ENCODE measurements at places on chromosomes 1 and 21. TPM values are rescaled to one million over a fixed set of nuclear protein-coding genes. Genes with fewer than 3 reads are reported as not detected.

ATP13A2 gene
- 13.6 TPM for total RNA-seq

ADORA1 gene
- total RNA-seq, result 9.4 TPM

LRRIQ3 gene
- total RNA-seq, result 0.16 TPM

INTS11 gene
- 65.2 TPM for total RNA-seq

CR1L gene
- total RNA-seq, result not detected

TMPRSS2 gene
- not detected for total RNA-seq

PLPPR5 gene
- total RNA-seq, result not detected

S100A3 gene
- total RNA-seq, result 3.4 TPM

DIO1 gene
- total RNA-seq, result not detected

DNA sequence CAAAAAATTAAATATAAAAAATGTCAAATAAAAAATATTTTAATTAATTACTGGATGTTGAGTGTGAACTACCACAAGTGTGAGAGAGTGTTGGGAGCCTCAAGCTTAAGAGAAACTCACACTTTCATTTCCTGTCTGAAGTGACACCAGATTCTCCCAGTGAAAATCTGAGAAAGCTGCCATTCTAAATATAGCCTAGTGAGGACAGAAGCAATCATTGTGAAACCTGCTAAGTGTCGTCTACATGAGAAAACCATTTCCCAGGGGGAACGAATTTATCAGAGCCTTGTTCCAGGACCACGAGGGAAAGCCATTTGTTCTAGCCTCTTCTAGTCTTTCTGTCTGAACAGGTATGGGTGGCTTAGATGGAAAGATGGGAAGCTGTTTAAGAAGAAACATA lies 329.3 kb upstream of the PRMT6 start:
- no peak for DNase-seq

- no peak for DNase-seq
Measured at GRCh38 chr1:59149435-59149834, 147.5 kb upstream of the FGGY start.

- no peak for DNase-seq
Measured at GRCh38 chr1:223714849-223715603, 2.7 kb downstream of the CAPN2 start.

DNA sequence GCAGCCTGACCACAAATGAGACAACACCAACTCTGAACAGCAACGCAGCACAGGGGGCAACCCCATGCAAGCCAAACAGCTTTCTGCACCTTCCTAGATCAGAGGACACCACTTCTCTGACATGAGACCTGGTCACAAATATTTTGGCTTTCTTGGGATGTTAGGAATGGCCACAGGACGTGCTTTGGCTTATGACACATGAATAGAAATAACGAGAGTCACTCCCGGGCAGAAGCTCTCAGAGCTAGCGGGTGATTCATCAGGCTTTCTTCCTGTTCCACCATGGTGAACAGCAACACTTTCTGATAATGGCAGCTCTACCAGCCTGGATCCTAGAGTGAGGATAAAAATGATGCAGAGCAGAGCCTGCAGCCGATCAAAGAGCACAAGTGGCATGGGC lies 39.4 kb downstream of the PAFAH2 start:
- no peak for DNase-seq

GRCh38 chr1:231383159-231383860 lies 38.8 kb downstream of the EGLN1 start:
- no peak for DNase-seq

DNA sequence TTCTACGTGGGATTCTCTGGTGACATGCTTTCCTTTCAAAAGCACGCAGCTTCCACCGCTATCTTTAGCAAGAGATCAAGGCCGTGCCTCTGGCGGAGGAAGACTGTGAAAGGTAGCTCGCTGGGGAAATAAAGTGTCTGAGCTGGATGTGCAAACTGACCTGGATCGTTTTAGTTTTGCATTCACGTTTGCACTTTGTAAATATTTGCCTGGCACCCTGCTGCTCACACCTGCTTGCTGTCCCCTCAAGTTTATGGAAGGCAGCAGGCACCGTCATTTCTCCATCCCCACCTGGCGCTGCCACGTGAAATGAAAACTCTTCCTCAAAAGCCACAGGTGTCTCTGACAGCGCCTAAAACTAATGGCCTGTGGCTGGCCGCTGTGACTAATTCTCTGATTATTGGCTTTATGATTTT lies 44.0 kb upstream of the TARDBP start:
- DNase-seq, result no peak

DNA sequence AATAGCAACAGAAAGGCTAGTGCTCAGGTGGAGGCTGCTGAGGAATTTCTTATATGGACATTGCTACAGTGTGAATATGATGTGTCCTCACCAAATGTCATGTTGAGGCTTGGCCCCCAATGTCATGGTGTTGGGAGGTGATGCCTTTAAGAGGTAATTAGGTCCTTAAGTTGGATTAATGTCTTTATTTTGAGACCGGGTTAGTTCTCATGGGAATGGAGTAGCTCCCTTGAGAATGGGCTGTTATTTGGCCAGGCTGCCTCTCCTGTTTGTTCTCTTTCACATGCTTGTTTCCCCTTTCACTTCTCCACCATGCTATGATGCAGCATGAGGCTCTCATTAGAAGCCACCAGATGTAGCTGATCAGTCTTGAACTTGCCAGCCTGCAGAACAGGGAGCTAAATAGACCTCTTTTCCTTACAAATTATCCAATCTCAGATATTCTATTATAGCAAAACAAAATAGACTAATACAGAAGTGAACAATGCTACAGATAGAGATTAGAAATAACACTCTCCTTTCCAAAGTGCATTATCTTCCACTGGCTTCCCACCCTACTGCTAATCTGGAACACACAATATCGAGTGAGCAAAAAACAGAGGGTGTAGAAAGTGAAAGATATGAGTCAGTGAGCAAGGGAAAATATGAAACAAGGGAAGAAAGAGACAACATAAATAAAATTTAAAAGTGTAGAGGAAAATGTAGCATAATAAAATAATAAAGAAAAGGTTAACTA lies 160.2 kb downstream of the NTMT2 start:
- no peak for DNase-seq

DNA sequence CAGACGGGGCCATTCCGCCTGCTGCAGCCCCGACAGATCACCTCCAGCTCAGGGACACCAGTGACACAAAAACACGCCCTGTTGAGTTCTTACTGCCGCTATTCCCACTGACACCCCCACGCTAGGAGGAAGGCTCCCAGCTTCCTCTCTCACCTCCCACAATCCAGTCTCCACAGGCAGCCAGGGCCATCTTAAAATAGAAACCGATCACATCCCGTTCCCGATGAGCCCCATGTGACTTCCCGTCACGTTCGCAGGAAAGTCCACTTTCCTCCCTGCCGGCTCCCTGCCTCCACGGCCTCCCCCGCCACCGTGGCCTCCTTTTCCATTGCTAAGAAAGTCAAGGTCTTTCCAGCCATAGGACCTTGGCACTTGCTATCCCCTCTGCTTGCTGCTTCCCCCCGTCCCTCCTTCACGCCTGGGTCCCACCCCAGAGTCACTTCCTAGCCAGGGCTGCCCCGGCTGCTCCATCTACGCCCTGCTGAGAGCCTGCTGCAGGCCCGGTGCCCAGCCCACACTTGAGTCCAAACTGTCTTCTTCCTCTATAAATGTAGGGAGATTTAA lies 24.0 kb upstream of the DDOST start:
- peak; percentile 61 for DNase-seq

Measured in right atrium auricular region (tissue), 2 donors.